Neural progenitor cell (in vitro differentiated cells): ENCODE measurements at places on chromosomes 2 and 18. TPM values are rescaled to one million over a fixed set of nuclear protein-coding genes. Genes with fewer than 3 reads are reported as not detected.

GRCh38 chr18:26574958-26575864 lies 26.9 kb upstream of the KCTD1 start:
- H3K36me3 ChIP-seq, result no peaks in the 10 kb centered on the region
- H3K27ac ChIP-seq, result no peak overlapping the region
- H3K4me1 ChIP-seq, result peaks cover 9% of the 10 kb centered on the region
- DNase-seq, result peak; percentile 66

DNA sequence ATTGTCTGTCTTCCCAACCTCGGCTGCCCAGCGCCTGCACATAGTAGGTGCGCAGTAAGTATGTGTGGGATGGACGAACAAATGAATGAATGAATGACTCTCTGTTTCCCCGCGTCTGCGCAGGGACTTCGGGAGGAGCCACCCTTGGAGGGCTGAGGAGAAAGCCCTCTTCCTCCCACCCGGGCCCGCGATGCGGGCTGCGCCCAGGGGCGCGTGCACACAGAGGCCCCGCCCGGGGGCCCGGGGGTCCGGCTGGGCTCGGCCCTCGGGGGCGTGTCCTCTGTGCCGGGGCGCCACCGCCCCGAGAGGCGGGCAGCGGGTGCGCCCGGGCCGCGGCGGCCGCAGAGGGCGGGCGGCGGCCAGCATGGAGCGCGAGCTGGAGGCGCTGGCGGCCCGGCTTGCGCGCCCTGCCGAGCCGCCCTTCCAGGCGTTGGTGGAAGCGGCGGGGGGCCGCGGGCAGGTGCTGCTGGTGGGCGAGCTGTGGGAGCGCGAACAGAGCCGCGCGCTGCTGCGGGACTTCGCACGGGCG lies at the start of gene C2orf72:
C2orf72 (plus strand) TSS at position 322 of the 529 bp plus-strand sequence; CDS start at position 365, 43 bp downstream.
- H3K36me3 ChIP-seq, result no peaks in the 10 kb centered on the region
- DNase-seq, result peak; percentile 64
- peak within 1 kb of the TSS; percentile 59 for H3K4me3 ChIP-seq
- no peaks in the 10 kb centered on the region for H3K4me1 ChIP-seq

- H3K27me3 ChIP-seq, result peaks cover 97% of the 10 kb centered on the region
- DNase-seq, result peak; percentile 82
- no peak overlapping the region for H3K27ac ChIP-seq
- H3K36me3 ChIP-seq, result no peaks in the 10 kb centered on the region
- H3K4me1 ChIP-seq, result peaks cover 24% of the 10 kb centered on the region
- H3K4me3 ChIP-seq, result peak overlapping the region; percentile 45
Measured at GRCh38 chr2:172106108-172106961, 3.6 kb upstream of the DLX2 start.

- no peaks in the 10 kb centered on the region for H3K4me1 ChIP-seq
- no peaks in the 10 kb centered on the region for H3K36me3 ChIP-seq
- no peak overlapping the region for H3K4me3 ChIP-seq
- no peaks in the 10 kb centered on the region for H3K27me3 ChIP-seq
- H3K27ac ChIP-seq, result no peak overlapping the region
Measured at GRCh38 chr18:70234667-70235459, 29.4 kb upstream of the RTTN start.

- H3K4me1 ChIP-seq, result no peaks in the 10 kb centered on the region
- no peak overlapping the region for H3K27ac ChIP-seq
- peaks cover 13% of the 10 kb centered on the region for H3K36me3 ChIP-seq
- no peak overlapping the region for H3K4me3 ChIP-seq
- no peaks in the 10 kb centered on the region for H3K27me3 ChIP-seq
- no peak for DNase-seq
Measured at GRCh38 chr2:669323-669722, 7.9 kb downstream of the TMEM18 start.

DNA sequence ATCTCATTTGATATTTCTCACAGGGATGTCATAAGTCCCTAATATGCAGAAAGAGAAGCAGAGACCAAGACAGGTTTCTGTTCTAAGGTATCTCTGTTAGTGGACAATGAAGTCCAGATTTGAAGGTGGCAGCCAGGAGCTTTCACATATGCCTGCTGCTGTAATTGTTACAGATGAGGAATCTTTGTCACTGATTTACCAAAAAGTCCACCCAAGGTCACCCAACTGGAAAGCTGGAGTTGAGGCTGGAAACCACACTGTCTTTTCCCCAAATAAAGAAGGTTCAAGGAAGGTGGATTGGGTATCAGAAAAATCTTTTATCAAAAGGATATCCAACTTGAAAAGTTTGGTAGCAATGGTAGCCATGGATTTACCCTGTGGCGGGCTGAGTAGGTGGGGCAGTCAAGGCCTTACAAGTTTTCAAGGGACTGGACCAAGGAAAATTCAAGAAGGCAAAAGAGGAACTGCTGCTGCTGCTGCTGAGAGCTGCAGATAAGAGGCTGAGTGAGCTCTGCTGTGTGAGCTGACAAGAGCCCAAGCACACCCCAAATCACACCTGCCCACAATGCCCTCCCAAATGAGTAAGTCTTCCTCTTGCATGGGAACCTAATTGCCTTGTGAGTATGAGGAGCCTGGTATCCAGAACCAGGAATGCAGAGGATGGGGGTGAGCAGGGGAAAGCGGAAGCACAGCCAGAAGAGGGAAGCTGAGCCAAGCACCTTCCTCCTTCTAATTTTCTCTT lies 241.2 kb downstream of the ANAPC1 start:
- no peaks in the 10 kb centered on the region for H3K27me3 ChIP-seq
- H3K4me1 ChIP-seq, result no peaks in the 10 kb centered on the region
- no peak for DNase-seq
- H3K27ac ChIP-seq, result no peak overlapping the region
- no peaks in the 10 kb centered on the region for H3K36me3 ChIP-seq
- no peak overlapping the region for H3K4me3 ChIP-seq

- no peak overlapping the region for H3K4me3 ChIP-seq
- H3K27me3 ChIP-seq, result no peaks in the 10 kb centered on the region
- no peak overlapping the region for H3K27ac ChIP-seq
- H3K4me1 ChIP-seq, result peaks cover 8% of the 10 kb centered on the region
- H3K36me3 ChIP-seq, result no peaks in the 10 kb centered on the region
- DNase-seq, result peak; percentile 37
Measured at GRCh38 chr2:203562268-203562667, 27.2 kb upstream of the RAPH1 start.

DNA sequence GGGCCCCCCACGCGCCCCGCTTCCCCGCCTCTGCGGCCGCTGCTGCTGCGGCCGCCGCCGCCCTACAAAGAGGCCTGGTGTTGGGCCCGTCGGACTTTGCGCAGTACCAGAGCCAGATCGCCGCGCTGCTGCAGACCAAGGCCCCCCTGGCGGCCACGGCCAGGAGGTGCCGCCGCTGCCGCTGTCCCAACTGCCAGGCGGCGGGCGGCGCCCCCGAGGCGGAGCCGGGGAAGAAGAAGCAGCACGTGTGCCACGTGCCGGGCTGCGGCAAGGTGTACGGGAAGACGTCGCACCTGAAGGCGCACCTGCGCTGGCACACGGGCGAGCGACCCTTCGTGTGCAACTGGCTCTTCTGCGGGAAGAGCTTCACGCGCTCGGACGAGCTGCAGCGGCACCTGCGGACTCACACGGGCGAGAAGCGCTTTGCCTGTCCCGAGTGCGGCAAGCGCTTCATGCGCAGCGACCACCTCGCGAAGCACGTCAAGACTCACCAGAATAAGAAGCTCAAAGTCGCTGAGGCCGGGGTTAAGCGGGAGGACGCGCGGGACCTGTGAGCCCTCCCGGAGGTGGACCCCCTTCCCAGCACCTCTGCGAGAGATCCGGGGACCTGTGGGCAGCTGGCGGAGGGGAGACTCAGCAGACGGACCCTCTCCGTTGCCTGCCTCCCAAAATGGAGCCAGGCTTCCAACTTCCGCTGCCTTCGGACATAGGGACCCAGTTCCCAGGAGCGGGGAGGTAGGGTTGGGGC lies 1.9 kb downstream of the SP5 start:
- peaks cover 90% of the 10 kb centered on the region for H3K27me3 ChIP-seq
- peak; percentile 92 for DNase-seq
- no peak overlapping the region for H3K27ac ChIP-seq

DNA sequence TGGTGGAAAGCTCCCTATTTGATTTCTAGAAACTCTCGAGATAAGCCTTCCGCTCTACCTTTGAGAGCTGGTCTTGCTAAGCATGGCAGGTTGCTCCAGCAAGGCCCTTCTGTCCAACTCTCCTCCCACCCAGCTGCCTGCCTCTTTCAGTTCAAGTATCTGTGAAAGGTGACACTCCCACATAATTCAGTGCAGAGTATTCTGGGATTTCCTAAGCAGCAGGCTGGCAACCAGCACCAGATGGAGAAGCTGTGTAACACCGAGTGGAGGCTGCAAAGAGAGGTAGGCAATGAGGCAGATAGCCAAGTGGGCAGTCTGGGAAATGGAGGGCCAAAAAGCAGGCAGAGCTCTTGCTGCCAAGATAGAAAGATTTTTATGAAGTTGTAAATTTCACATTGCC lies 88.4 kb upstream of the CAVIN2 start:
- peaks cover 12% of the 10 kb centered on the region for H3K4me1 ChIP-seq
- H3K27me3 ChIP-seq, result no peaks in the 10 kb centered on the region
- H3K27ac ChIP-seq, result no peak overlapping the region
- no peaks in the 10 kb centered on the region for H3K36me3 ChIP-seq
- H3K4me3 ChIP-seq, result no peak overlapping the region

GRCh38 chr2:14511541-14511940 lies 121.0 kb upstream of the LRATD1 start:
- no peaks in the 10 kb centered on the region for H3K27me3 ChIP-seq
- H3K4me1 ChIP-seq, result peaks cover 24% of the 10 kb centered on the region
- DNase-seq, result no peak

DNA sequence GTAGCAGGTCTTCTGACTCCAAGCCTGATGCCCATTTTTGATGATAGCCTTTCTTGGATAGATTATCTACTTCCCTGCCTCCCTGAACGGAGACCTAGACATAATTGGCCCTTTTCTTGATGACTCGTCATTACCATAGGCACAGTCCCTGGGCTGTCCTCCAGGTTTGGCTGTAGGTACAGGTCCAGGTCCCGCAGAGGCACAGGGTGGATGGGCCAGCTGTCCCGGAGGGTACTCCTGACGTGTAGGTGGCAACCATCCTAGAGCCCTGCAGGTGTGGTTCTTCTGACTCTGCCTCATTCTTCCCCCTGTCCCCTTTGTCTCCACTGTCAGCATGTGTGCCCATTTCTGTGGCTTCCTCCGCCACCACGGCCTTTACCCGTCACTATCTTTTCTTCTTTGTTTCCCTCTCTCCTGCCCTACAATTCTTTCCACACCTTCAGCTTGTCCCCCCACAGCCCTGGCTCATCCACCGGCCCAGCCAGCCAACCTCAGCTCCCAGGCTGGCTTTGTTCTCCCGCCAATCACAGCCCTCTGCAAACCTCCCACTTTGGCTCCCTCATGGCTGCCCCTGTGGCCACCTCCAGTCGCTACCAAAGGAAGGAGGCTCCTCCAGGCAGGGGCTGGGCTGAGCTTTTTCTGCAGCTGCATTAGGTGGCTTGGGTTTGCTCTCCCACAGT lies 102.8 kb downstream of the SMAD7 start:
- H3K4me3 ChIP-seq, result no peak overlapping the region
- no peaks in the 10 kb centered on the region for H3K36me3 ChIP-seq
- no peaks in the 10 kb centered on the region for H3K27me3 ChIP-seq
- peak; percentile 57 for DNase-seq

DNA sequence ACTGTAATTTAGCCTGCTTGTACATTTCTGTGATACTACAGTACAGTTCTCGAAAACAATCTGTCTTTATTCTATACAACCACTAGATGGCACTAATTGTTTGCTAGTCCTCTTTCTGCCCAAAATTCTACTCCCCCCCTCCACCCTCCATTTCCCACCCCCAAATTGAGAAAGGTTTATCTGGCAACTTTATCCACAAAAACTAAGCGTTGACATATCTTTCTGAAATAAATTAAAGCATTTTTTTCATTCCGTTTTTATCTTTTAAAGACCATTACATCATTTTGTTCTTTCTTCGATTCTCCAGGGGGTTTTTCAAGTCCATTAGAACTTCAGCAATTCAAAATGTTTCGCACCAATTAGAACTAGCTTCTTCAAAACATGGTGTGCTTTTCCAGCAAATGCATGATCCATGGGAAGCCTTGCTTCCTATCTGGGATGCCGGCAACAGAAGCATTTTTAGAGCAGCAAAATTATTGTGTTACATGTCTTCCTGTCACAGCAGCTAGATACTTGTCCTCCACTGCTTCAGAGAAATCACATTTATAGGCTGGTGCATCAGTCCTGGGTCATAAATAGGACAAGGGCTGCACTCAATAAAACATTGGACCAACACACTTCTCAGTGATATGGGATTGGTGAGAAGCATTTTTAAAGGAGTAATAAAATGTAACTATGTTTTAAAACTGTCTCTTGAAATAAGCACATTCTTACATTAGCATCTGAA lies 241.3 kb downstream of the PAX3 start:
- H3K27me3 ChIP-seq, result peaks cover 39% of the 10 kb centered on the region
- no peaks in the 10 kb centered on the region for H3K36me3 ChIP-seq
- peak; percentile 39 for DNase-seq

- no peak overlapping the region for H3K27ac ChIP-seq
- no peak overlapping the region for H3K4me3 ChIP-seq
- H3K27me3 ChIP-seq, result no peaks in the 10 kb centered on the region
- no peaks in the 10 kb centered on the region for H3K36me3 ChIP-seq
- peaks cover 26% of the 10 kb centered on the region for H3K4me1 ChIP-seq
Measured at GRCh38 chr18:48839819-48840490, 110.8 kb downstream of the SMAD7 start.

- no peak overlapping the region for H3K27ac ChIP-seq
- no peaks in the 10 kb centered on the region for H3K36me3 ChIP-seq
- no peaks in the 10 kb centered on the region for H3K4me1 ChIP-seq
- no peak overlapping the region for H3K4me3 ChIP-seq
- DNase-seq, result no peak
Measured at GRCh38 chr2:173520918-173521317, 166.2 kb downstream of the CDCA7 start.

DNA sequence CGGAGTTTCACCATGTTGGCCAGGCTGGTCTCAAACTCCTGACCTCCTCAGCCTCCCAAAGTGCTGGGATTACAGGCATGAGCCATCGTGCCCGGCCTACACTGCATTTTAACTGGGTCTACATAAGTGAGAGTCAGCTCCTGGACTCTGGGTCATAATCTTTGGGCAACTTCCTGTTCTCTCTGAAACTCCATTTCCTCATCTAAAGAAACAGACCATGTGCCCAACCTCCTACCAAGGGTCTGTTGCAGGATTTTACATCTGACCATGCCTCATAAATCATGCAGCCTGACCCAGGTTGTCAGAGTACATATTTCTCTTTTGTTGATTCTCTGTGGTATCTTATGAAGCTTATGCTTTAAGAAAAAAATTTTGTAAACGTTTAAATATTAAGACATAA lies 280.4 kb downstream of the ALPK2 start:
- no peak overlapping the region for H3K27ac ChIP-seq
- no peak for DNase-seq
- peaks cover 20% of the 10 kb centered on the region for H3K4me1 ChIP-seq

CHRND gene
- total RNA-seq, result 0.19 TPM in 1 of 2 replicates, not detected in the other

SALL3 gene
- total RNA-seq, result 27.7 and 36.5 TPM in 2 replicates

EVX2 gene
- total RNA-seq, result not detected in 2 replicates

ZNF892 gene
- 15.4 and 20.6 TPM in 2 replicates for total RNA-seq

FAM124B gene
- 0.15 TPM in 1 of 2 replicates, not detected in the other for total RNA-seq

DSG4 gene
- total RNA-seq, result not detected in 2 replicates

GREB1 gene
- total RNA-seq, result 30.8 and 33.2 TPM in 2 replicates

CCDC74A gene
- 25.6 and 64.7 TPM in 2 replicates for total RNA-seq

GTF2A1L gene
- total RNA-seq, result 1.6 and 3.7 TPM in 2 replicates

ADAM23 gene
- 17.2 and 19.4 TPM in 2 replicates for total RNA-seq
